NCI-H526 treated with DMSO at 0.1 percent for 48 hours (cell line): ENCODE measurements at places on chromosomes 11 and 22.

GRCh38 chr11:47124675-47125074, 52.0 kb downstream of the ARFGAP2 start:
- no peak for DNase-seq

DNA sequence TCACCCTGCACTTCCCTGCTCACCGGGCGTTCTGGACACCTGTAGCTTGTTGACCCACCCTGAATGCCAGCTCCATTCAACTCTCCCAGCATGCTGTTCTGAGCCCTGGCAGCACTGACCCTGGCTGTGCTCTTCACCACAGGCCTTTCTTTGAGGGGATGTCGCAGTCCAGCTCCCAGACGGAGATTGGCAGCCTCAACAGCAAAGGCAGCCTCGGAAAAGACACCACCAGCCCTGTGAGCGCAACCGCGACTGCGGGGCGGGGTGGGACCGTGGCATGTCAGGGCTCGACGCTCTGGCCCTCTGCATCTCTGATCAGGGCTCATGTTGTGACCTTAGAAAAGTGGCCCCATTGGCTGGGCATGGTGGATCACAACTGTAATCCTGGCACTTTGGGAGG, 47.4 kb upstream of the RAB1B start:
- DNase-seq: no peak

DNA sequence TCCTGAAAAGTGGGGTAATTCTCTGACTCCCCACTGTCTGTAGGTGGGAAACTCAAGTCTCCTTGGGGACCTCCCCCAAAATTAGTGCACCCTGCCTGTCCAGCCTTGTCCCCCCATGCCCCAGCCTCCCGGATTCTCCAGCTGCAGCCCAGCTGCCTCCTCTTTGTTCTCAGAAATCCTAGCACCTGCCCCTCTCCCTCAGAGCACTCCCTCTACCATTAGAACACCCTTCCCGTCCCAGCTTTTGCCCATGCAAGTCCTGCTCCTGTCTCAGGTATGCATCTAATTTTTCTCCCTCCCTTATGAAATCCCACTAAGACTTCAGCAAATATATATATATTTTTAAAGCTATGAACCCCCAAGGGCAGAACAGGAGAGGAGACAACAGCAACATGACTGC, 37.3 kb downstream of the LRFN4 start:
- DNase-seq: no peak

DNA sequence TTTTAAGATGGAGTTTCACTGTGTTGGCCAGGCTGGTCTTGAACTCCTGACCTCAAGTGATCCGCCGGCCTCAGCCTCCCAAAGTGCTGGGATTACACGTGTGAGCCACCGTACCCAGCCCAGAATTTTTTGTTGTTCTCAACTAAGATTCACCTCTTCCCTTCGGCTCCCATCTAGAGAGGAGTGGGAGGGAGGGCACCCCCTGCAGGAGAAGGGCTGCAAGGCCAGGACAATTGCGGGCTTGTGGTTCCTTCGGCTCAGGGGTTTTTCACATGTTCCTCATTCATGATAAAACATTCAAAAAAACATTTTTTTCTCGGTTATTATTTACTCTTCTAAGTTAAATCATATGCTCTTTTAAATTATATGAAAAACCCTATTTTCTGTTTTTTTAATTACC, 201.1 kb upstream of the LRRC4C start:
- no peak for DNase-seq

- peak; percentile 82 for DNase-seq
Observed at GRCh38 chr11:8263109-8263768, 439 bp downstream of the LMO1 start.

DNA sequence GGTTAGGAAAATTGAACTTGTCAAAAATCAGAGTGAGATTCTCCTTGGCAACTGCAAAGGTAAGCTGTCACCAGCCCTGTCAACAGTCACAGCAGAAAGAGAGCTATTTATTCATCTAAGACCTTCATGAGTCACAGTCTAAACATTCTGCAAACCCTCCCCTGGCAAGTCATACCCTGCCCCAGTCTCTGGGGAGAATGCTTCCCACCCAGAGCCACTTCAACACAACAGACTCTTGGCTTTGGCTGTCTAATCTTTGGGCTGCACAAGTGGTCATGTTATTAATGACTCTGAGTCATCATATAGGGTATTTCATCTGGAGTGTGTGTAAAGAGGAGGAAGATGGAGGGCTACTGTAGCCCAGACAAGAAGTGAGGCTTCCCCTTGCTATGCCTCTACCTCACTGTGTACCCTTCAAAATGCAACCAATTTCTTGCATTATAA, 153.4 kb downstream of the CCDC34 start:
- DNase-seq: no peak

- no peak for DNase-seq
Observed at GRCh38 chr11:84720706-84721402, 906.3 kb downstream of the DLG2 start.

- no peak for DNase-seq
Observed at GRCh38 chr22:43625242-43625641, 186.9 kb downstream of the EFCAB6 start.

DNA sequence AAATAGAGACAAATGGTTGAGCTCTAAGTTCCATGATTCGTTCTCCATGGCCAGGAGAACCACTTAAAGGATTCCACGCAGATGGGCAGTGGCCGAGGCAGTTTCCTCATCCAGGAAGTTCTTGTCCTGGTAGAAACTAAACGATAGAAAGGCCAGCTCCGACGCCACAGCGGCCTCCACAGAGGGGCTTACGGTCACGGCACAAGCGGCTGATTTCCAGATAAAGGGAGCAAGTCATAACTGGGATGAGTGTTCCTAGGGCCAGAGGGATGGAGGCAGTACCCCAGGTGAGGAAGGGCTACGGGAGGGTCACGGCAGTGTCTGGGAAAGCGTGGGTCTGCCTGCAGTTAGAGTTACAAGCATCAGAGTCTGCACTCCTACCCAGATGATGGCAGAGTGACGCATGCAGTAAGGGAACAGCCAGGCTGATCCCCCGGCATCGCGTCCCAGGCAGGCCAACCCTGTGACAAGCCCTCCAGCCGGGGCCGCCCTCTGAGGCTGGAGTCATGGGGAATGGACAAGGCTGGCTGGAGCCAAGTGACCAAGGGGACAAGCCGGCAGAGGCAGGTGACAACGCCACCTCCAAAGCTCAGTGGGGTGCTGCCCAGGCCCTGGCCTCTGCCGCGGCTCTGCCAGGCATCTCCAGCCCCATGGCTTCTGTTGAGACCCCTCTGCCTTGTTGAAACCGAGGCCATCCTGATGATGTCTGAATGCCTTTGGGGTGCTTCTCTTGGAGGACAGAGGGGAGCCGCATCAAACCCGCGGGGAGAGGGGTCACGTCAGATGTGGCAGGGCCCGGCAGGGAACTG, 475.1 kb downstream of the BRD1 start:
- no peak for DNase-seq

GRCh38 chr22:38756711-38757463, 1.1 kb upstream of the SUN2 start:
- DNase-seq: no peak

DNA sequence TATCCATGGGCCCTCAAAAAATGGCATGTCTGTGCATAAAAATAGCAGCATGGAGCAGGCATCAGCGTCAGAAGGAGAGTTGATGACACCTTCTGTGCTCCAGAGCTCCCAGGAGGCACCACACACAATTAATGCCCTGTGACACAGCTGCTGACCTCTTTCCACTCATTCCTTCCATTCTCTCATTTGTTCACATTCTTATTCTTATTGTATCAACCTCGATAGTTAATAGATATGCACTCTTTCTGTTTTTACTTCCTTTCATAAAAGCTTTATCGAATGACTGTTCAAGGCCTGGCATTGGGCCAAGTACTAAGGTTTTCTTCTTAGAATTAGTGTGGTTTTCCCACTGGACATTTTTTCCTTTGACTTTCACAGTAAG, 266.0 kb upstream of the MTNR1B start:
- no peak for DNase-seq

DNA sequence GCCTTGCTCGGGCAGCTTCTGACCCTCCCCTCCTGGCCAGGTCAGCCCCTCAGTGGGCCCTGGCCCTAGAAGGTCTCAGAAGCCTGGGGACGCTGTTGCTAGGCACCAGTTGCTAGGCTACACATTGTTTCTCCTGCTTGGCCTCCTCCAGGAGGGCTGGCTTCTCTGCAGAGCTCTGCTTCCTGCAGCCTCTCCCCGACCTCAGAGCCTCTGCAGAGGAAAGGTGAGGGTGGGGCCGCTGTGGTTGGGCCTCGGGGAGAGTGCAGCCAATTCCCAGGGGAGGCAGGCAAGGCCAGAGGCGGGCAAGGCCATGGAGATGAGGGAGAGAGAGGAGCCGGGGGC, 27.6 kb upstream of the LRRC10B start:
- peak; percentile 67 for DNase-seq

GRCh38 chr22:38353142-38353629, 36.0 kb upstream of the CSNK1E start:
- no peak for DNase-seq

DNA sequence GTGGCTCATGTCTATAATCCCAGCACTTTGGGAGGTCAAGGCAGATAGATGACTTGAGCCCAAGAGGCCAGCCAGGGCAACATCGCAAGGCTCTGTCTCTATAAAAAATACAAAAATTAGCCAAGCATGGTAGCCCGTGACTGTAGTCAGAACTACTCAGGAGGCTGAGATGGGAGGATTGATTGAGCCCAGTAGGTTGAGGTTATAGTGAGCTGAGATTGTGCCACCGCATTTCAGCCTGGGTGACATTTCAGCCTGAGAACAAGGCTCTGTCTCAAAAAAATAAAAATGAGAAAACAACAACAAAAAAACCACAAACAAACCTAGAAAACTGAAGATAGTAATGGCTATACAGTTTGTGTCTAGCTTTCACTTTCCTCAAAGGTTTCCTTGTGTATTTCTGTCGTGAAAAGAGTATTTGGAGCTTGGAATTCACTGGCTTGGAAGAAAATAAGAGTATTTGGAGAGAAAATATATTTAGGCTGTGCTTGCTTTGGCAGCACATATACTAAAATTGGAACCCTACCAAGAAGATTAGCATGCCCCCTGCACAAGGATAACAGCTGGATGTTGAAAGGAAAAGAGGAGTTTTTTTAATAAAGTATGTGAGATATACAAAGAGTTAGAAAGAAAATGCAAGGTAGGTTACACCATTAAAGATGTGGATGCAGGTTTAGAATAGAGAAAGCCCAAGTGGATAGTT, 3.9 kb upstream of the BIRC3 start:
- no peak for DNase-seq

DNA sequence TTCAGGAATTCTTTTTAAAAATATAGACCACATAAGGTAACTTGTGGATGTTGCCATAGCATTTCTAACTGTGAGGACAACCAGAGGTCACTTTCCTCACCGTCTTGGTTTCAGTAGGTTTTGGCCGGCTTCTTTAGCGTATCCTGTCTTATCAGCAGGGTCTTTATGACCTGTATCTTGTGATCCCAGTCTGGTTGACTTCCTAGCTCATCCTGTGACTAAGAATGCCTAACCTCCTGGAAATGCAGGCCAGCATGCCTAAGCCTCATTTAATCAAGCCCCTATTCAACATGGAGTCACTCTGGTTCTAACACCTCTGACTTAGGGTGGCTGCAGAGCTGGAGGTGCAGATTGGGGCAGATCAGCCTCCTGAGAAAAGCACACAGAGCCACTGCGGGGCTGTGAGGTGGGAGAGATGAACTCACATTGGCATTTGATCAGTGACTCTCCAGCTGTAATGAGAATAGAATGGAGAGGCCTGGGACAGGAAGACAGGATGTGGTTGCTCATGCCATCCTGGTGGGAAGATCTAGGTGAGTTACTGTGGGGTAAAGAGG, 41.1 kb upstream of the TOP3B start:
- no peak for DNase-seq

DNA sequence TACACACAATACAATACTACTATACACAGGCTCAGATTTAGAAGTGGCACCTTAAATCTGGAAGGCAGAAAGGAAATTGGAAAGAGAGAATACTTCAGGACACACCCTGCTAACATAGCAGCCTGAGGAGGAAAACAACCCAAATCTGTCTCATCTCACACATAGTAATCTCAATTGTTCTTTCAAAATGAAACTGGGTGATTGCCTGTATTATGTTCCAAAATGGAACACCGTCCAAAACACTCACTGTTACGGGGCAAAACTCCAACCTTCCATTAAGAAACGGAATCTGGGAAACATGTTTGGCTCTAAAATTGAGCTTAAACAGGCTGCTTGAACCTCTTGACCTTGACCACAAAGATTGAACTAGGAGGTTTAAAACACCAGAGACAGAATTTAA, 572.6 kb downstream of the OPCML start:
- no peak for DNase-seq

- DNase-seq: no peak
Observed at GRCh38 chr11:43268786-43269185, 43.0 kb upstream of the API5 start.

DNA sequence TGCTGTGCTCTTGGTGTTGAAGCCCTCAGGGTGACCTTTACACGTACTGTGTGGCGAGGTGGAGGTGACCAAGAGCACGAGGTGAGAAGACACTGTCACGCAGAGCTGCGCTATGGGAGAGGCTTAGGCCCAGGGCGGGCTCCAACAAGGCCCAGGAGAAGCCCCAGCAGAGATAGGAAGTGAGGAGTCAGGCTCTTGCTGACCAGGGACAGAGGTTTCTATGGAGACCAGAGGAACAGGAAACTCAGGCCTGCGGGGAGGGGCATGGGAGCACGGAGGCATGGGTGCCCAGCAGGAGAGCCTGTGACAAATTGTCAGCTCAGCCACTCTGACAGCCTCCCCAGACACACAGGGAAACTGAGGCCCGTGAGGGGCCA, 15.8 kb downstream of the DGKZ start:
- no peak for DNase-seq

GRCh38 chr11:126340960-126341606, 14.4 kb upstream of the ST3GAL4 start:
- no peak for DNase-seq

GRCh38 chr11:67280788-67281551, 8.1 kb upstream of the ANKRD13D start:
- DNase-seq: no peak

DNA sequence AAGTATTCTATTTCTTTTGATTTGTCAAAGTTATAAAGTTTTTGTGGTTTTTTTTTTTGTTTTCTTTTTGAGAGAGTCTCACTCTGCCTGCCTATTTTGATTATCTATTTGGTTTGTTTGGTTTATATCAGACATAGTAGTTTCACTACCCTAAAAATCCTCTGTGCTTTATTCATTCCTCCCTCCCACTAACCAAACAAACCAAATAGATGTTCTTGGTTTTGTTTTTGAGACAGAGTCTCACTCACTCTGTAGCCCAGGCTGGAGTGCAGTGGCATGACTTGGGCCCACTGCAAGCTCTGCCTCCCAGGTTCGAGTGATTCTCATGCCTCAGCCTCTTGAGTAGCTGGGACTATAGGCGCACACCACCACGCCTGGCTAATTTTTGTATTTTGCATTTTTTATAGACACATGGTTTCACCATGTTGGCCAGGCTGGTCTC, 67.9 kb downstream of the ENTHD1 start:
- DNase-seq: no peak

- no peak for DNase-seq
Observed at GRCh38 chr11:71185411-71185810, 67.0 kb downstream of the SHANK2 start.

GRCh38 chr22:20571531-20572007, 64.2 kb downstream of the MED15 start:
- no peak for DNase-seq
